ENCODE measurements at places on chromosomes 5 and 9.

DNA sequence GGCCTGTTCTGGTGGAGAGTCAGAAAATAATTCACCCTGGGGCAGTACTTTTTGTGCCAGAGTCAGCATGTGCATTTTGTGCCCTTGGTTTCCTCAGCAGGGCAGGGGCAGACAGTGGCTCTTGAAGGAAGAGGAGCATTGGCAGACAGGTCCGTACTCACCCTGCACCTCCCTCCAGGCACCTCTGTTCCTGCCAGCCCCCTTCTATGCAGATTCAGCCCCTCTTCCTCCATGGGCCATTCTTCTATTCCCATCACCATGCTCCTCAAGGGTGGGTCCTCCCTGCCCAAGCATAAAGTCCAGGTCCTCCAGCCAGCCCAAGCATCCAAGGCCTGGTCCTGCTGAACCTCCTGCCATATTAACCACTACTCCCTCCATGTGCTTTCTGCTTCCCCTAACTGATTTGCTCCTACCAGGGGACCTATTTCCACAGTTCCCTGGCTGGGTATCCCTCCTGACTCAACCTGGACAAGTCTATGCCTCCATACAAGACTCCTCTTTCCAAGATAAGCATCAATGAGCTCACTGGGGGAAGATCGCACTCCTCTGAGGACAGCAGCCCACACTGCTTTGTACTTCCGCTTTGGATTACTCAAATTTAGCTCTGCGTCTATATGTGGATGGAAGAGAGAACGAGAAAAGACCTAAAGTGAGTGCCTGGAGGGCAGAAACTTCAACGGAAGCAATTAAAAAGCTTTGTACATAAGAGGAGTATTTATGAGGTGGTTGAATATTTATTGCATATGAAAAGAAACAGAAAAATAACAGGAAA, 9.3 kb upstream of the ACSL6 start:
- peak; percentile 20 for DNase-seq

GRCh38 chr9:110815361-110815760, 146.8 kb downstream of the MUSK start:
- DNase-seq = no peak

DNA sequence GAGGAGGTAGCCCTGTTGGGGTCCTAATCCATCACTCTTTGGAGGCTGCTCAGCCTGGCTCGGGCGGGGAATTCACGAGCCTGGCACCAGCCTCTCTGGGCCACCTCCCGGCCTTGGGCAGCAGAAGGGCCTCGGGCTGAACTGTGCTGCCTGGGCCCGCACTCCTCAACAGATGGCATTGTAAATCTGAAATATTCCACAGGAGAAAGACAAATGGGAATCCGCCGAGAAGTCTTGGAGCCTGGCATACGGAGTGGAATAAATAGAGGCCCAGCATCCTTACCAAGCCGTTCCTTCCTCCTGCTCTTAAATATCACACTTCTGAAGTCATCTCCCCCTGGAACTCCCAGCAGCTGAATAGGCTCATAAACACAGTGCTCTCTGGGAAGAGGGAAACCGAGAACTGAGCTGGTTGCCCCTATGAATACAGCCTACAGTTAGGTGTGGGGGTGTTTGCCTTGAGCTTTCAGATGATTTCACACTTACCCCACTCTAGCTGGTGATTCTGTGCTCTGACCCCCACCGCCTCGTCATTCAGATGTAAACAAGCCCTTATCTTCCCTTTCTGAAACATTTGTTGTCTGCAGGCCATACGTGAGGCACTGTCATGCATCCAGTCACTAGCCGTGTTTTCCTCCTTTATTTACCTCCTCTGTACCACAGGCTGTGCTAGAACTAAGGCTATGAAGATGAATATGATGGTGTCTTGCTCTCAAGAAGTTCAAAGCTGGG, 455.0 kb upstream of the CLINT1 start:
- no peak for DNase-seq

DNA sequence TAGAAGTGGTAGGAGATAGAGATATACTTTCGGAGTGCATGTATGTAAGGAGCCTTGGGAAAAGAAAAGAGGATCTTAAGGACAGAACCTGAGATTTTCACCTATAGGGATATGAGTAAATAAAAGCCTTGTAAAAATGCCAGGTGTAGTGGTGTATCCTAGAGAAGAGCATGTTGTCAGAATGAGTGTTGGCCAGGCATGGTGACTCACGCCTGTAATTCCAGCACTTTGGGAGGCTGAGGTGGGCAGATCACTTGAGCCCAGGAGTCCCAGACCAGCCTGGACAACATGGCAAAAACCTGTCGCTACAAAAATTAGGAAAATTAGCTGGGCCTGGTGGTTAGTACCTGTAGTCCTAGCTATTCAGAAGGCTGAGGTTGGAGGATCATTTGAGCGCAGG, 76.0 kb downstream of the IPO11 start:
- DNase-seq = no peak

DNA sequence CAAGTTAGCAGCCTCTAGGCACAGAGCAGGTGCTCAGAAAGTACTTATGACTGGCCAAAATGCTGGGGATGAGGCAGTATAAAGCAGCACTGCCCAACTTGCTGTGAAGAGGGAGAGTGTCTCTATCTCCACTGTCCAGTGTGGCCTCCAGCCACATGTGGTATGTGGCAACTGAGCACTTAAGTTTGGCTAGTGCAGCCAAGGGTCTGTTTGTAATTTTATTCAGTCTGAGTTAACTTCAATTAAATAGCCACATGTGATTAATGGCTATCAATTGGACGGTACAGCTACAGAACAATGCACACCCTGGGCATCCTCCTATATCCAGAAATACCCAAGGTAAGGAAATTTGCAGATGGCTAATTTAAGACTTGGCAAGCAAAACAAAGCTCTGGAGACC, 26.9 kb downstream of the ROR2 start:
- DNase-seq = no peak

- peak; percentile 90 for DNase-seq
Measured at GRCh38 chr9:35658137-35658967, at the start of gene CCDC107. TSS of gene CCDC107 (plus strand) at chr9:35658292. CDS start at chr9:35658380, 88 bp downstream.

DNA sequence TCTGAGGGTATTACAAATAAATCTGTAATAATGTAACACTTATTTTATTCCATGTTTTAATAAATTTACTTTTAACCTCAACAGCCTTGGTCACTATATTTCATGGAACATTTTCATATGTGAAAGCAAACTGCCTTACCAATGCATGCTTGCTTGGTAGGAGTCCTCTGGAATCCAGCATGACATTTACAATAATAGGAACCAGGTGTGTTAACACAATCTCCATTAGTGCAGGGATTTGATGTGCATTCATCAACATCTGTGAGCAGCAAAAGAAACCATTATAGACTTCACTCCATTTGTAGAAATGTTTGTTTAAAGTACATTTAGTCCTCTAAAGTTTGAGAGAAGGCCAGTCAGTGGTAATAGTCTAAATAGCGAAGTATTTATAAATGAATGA, 159.4 kb downstream of the FBN2 start:
- no peak for DNase-seq

DNA sequence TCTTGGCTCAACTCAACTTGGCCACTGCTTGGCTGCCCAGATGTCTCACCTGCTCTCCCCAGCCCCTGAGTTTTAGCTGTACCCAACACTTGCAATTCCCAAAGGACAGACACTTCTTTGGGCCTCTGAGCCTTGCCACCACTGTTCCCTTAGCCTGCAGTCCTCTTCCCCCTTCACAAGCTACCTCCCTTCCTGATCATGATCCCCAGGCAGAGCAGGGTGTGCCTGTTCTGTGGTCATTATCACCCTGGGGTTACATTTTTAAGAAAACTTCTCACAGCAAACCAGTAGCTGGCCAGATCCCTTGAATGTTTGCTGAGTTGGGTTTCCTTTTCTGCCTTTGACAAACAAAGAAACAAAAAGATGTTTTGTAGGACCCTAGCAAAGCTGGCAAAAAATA, 87.5 kb upstream of the PRRC1 start:
- DNase-seq = no peak

DNA sequence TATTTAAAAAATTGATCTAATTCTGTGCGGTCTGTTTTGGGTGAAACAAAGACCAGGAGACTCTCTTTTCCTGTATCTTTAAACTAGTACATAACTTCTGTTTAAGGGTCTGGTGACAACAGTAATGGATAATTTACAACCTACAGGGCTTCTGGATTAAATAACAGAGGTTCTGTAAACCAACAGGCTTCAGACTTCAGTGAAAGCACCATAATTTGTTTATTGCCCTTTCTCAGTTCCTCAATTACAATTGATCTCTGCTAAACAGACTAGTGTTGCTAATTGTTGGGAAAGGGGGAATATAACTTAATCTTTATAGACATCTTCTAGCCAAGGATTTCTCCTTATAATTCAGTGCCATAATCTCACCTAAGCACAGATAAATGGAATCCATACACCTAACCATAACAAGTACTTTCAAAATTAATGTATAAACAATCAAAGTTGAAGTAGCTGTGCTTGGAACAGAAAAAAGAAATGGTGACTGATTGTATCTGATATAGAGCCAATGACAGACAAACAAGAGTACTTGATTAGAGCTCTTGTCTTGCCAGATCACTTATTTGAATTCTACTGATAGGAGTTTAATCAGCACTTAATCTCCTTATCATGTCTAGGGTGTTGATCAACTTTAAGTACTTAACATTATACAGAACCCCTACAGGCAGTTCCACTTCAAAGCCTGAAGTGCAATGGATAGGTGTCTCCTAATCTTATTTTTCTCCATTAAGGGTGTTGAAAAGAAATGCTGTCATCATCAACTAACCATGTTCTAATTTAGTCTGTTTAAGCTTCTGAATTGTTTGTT, 536.0 kb downstream of the NR2F1-AS1 start:
- no peak for DNase-seq

GRCh38 chr5:10736354-10736753, 24.7 kb downstream of the DAP start:
- no peak for DNase-seq

GRCh38 chr5:123753937-123754891, 242.2 kb downstream of the CSNK1G3 start:
- no peak for DNase-seq

- no peak for DNase-seq
Measured at GRCh38 chr5:139131465-139131864, 66.7 kb downstream of the SIL1 start.

GRCh38 chr5:170154744-170155143, 49.0 kb downstream of the FOXI1 start:
- no peak for DNase-seq

DNA sequence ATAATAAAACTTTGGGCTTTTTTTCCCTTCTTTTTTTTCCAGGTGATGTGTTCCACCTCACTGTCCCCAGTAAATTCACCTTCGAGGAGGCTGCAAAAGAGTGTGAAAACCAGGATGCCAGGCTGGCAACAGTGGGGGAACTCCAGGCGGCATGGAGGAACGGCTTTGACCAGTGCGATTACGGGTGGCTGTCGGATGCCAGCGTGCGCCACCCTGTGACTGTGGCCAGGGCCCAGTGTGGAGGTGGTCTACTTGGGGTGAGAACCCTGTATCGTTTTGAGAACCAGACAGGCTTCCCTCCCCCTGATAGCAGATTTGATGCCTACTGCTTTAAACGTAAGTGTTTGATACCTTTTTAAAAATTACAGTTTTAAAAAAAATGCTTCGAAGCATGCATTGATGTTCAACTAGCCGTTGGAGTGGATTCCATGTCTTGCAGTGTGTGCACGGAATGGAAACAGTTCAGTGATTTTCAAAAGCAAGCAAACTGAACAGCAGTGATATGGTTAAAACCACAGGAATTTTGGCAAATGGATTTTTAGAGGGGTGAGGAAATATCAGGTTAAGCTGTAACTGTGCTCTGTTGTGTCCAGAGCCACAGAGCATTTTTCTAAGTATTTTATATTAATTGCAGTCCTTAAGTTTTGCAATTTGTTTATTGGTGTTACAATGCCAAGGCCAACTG, 40.7 kb downstream of the VCAN start:
- DNase-seq = no peak

- DNase-seq = no peak
Measured at GRCh38 chr9:131885144-131885609, 145.3 kb upstream of the RAPGEF1 start.

DNA sequence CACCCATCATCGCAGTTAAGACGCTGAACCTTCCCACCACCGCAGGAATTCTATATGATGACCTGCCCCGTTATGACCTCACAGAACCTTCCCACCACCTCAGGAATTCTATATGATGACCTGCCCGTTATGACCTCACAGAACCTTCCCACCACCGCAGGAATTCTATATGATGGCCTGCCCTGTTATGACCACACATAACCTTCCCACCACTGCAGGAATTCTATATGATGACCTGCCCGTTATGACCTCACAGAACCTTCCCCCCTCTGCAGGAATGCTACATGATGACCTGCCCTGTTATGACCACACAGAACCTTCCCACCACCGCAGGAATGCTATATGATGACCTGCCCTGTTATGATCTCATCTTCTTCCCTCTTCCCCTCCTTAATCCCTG, 64.3 kb downstream of the IRX1 start:
- no peak for DNase-seq

GRCh38 chr9:79574781-79575180, 3.0 kb downstream of the TLE4 start:
- DNase-seq = no peak

- no peak for DNase-seq
Measured at GRCh38 chr5:43422143-43422542, 10.0 kb upstream of the CCL28 start.

GRCh38 chr5:65068410-65068809, 299.7 kb downstream of the CWC27 start:
- DNase-seq = no peak

DNA sequence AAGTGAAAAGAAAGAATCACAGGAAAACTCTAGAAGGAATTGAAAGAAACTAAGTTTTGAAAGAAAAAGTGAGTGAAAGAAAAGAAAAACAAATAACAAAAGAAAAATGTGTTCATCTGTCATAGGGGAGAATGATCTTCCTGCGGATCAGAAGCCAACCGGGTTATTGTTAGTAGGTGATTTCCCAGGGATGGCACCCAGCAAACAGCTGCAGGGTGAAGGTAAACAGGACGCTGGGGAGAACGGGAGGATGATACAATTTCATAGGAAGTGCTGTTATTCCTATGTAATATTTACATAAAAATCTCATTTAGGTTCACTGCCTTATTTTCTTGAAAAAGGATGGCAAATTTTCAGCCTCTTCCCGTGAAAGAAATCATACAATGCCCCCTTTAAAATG, 72.4 kb upstream of the LHFPL2 start:
- no peak for DNase-seq

DNA sequence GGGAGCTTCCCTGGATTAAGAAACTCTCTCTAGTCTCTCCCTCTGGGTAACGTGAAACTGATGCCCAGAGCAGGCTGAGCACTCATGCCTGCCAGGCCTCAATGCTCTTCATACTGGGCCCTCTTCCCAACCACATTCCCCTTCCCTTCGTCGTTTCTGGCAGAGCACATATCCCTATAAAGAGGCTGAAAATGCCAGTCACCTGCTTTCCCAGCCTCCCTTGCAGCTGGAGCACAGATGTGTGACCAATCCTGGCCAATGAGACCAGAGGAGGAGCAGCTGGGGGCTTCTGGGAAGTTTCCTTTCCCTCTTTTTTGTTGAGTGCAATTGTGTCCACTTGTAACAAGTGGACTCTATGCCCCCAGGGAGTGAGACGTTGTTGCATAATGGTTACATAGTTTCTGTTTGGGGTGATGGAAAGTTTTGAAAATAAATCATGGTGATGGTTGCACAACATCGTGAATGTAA, 30.2 kb upstream of the SMIM23 start:
- no peak for DNase-seq

All from right lobe of liver (tissue), 6 donors.